ENCODE measurements at places on chromosomes 3 and 15. TPM values are rescaled to one million over a fixed set of nuclear protein-coding genes. Genes with fewer than 3 reads are reported as not detected.

The HEXA gene
- 90.3 TPM for total RNA-seq

The ETV5 gene
- total RNA-seq = 0.88 TPM

The BRPF1 gene
- total RNA-seq = 41.3 TPM

The ITIH3 gene
- total RNA-seq = not detected

The MORF4L1 gene
- total RNA-seq = 240 TPM

The MESP2 gene
- not detected for total RNA-seq

All from T-helper 1 cell treated with Interleukin-12 subunit alpha and Interleukin-12 subunit beta and Interleukin-4 antibody, amounts not matched to agents 30 ng/mL and 1 ng/mL, for 36 hours (primary cell).